AG08396 (cell line): ENCODE measurements at places on chromosomes 5 and 9.

- no peak for DNase-seq
Observed at GRCh38 chr5:176441921-176442323, 6.3 kb upstream of the FAF2 start.

- DNase-seq = no peak
Observed at GRCh38 chr5:175544108-175544511, 65.8 kb downstream of the SFXN1 start.

- DNase-seq = no peak
Observed at GRCh38 chr5:66769839-66770617, 173.8 kb downstream of the MAST4 start.

GRCh38 chr9:696332-697323 is 144.9 kb upstream of the DMRT1 start:
- peak; percentile 63 for DNase-seq

DNA sequence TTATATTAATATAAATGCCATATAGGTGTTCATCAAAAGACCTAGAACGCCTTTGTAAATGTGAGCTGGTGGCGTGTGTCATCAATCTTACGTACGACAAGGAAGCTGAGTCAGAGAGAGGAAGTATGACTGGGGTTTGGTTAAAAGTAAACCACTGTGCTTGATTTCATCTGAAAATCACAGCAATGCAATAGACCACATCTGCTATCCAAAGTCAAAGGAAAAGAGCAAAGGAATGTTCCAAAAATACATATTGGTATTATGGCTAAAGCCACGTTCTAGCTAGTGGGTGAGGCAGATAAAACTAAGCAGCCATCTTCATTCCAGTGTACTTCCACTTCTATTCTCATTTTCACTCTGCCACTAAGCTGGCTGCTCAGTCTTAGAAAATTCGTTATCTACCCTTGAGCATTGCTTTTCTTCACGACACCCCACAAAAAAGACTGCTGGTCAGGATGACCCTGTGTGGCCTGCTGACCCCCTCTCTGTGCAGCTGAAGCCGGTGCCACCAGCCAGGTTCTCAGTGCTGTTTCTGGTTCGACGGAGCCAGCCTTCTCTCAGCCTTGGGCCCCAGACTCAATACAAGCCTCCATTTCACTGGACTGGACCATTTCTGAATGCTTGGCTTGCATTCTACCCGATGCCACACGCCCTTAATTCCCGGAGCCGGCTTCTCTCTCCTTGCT is 23.8 kb downstream of the SHC3 start:
- peak; percentile 70 for DNase-seq

- DNase-seq = peak; percentile 4
Observed at GRCh38 chr5:138467711-138468132, 2.4 kb downstream of the EGR1 start.

GRCh38 chr5:115377468-115378217 is 81.2 kb upstream of the CCDC112 start:
- DNase-seq = peak; percentile 53
